ENCODE measurements at places on chromosomes 11 and 22.

DNA sequence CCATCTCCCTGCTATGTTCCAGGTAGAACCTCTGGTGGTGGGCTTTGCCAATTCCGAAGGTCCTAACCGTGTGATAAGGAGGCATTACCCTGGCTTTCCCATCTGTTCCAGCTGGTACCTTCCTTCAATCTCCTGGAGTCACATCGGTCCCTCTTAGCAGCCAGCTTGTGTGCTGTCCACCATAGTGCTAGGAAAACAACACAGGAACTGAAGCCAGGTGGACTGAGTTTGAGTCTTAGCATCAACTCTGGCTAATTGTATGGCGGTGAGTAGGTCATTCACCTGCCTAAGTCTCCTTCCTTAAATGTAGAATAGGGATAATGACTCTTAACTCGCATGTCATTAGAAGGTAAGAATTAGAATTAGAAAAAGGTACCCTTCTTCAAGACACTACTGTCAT, 159.6 kb upstream of the E2F8 start:
- no peak for DNase-seq

- DNase-seq: no peak
Measured at GRCh38 chr22:48099251-48099650, 1336.8 kb downstream of the TBC1D22A start.

DNA sequence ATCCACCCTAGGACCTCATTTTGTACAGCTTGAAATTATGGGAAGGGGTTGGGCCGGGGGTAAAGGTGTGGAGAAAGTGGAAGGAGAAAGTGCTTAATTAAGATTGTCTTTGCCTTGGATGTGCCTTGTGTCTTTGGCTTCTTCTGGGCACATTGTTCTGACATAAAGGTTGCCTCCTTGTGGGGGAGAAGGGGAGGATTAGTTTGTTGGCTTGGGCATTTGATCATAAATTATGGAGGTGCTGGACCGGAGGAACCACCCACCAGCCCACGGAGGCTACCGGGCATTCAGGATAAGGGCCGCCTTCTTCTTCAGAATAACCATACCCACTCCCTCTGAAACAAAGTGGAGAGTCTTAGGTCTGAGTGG, 1.3 kb downstream of the PAFAH1B2 start:
- DNase-seq: peak; percentile 58

GRCh38 chr11:59968395-59968783, 4.6 kb downstream of the OOSP4A start:
- no peak for DNase-seq

DNA sequence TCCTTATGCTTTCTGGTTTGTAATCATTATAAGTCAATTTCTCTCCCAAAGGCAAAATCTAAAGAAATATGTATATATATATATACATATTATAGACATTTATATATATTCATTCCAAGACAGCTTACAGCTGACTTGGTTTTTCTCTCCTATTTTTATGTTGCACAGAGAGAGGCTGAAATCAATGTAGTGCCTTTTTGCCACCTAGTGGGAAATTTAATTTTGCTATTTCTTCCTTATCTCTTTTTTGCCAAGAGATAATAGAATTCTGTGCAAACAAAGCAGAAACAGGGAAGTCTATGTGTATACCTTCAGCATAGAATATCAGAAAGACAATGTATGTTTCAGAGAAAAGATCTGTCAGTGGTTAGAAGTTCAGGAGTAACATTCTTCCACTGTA, 186.0 kb upstream of the ANO5 start:
- DNase-seq: no peak

- DNase-seq: peak; percentile 86
Measured at GRCh38 chr22:49962012-49962750, 1.6 kb downstream of the PIM3 start.

DNA sequence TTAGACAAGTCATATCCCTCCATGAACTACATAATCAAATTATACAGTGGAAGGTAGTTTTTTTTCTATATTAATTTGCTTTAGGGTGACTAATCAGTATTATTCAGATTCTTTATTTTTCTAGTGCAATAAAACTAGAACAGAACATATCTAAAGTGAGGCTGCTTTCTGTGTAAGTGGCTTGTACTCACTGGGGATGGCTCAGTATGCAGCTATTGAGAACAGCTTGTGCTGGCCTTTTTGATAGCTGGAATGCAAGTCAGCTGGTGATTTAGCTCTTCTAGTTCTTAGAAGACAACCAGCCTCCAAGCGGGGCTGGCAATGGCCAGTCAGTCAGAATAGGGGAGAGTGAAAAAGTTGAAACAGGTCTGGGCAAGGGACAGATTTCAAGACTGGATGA, 119.4 kb downstream of the BLID start:
- no peak for DNase-seq

DNA sequence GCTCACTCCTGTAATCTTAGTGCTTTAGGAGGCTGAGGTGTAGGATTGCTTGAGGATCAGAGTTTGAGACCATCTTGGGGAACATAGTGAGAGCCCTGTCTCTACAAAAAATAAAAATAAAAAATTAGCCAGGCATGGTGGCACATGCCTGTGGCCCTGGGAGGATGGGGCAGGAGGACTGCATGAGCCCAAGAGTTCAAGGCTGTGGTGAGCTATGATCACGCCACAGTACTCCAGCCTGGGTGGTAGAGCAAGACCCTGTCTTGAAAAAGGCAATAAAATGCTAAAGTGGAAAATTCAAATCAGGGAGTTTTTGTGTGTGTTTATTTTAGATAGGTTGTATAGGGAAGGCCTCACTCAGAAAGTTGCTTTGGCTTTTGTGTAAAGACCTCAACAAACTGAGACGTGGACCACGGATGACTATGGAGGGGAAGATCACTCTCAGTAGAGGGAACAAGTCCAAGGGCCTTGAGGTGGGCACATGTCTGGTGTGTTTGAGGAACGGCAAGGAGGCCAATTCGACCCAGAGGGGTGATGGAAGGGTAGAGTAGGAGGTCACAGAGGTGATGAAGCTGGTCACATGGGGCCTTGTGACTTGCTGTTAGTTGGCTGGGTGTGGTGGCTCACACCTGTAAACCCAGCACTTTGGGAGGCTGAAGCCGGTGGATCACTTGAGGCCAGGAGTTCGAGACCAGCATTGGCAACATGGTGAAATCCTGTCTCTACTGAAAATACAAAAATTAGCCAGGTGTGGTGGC, 35.7 kb downstream of the WEE1 start:
- no peak for DNase-seq

GRCh38 chr11:82989628-82990404, 81.9 kb downstream of the RAB30 start:
- peak; percentile 72 for DNase-seq

- no peak for DNase-seq
Measured at GRCh38 chr11:87493516-87493915, 455.8 kb downstream of the TMEM135 start.

GRCh38 chr11:64611869-64612646, 21.0 kb downstream of the SLC22A12 start:
- no peak for DNase-seq

Measured in SW480 (cell line).